CD4-positive, alpha-beta T cell treated with Interleukin-17A for 4 hours (primary cell): ENCODE measurements at places on chromosomes 16 and 17.
A peak's percentile ranks its signal among the peaks of the same experiment; 100 is the strongest.

- no peak for DNase-seq
These were observed 60.7 kb downstream of the PCTP start for GRCh38 chr17:55811536-55811935.

DNA sequence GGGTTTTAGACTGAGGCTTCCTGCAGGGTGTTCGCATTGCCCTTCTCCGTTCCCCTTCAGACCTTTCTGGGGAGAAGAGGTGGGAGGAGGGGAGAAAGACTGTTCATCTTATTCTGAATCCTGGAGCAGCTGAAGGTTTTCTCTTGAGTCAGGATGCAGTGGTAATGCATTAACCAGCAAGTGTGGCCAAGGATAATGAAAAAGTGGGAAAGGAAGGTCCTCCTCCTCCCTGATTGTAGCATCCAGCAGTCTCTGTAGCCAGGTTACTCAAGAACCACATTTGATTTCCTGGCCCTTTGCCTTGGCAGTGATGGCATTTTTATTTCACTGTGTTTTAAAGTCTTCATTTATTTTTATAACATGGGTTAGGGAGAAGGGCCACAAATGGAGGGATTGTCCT lies 59.1 kb downstream of the CYLD start:
- DNase-seq: no peak

GRCh38 chr17:77510133-77510796 lies 369.5 kb downstream of the SEC14L1 start:
- DNase-seq: no peak

- DNase-seq: peak; percentile 53
These were observed 7.2 kb upstream of the MYCBPAP start for GRCh38 chr17:50501054-50501453.

GRCh38 chr17:49028271-49028670 lies 31.1 kb downstream of the IGF2BP1 start:
- DNase-seq: no peak

GRCh38 chr17:30970831-30971567 lies at the start of gene RNF135:
Gene RNF135, plus strand, starts transcription at chr17:30971039. Its CDS starts 35 bp downstream, at chr17:30971074.
- DNase-seq: peak; percentile 69

GRCh38 chr16:25033852-25034251 lies 18.7 kb upstream of the ARHGAP17 start:
- no peak for DNase-seq

GRCh38 chr16:15613676-15614075 lies 29.3 kb downstream of the MARF1 start:
- no peak for DNase-seq

- DNase-seq: peak; percentile 72
These were observed 23.2 kb downstream of the SLC7A6OS start for GRCh38 chr16:68287276-68288251.

GRCh38 chr16:49463529-49463928 lies 89.9 kb downstream of the C16orf78 start:
- DNase-seq: peak; percentile 86

DNA sequence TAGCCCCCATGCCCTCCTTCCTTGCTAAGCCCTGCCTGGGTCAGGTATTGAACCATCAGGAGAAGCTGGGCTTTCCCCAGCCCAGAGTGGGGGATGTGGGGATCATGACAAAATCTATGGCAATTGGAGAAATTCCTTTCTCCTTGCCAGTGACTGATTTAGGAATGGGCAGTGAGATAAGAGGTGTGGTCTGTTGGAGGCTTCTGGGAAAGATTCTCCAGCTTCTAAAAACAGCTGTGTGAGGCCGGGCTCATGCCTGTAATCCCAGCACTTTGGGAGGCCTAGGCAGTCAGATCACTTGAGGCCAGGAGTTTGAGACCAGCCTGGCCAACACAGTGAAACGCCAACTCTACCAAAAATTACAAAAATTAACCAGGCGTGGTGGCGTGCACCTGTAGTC lies 69.1 kb downstream of the SRCIN1 start:
- DNase-seq: no peak

DNA sequence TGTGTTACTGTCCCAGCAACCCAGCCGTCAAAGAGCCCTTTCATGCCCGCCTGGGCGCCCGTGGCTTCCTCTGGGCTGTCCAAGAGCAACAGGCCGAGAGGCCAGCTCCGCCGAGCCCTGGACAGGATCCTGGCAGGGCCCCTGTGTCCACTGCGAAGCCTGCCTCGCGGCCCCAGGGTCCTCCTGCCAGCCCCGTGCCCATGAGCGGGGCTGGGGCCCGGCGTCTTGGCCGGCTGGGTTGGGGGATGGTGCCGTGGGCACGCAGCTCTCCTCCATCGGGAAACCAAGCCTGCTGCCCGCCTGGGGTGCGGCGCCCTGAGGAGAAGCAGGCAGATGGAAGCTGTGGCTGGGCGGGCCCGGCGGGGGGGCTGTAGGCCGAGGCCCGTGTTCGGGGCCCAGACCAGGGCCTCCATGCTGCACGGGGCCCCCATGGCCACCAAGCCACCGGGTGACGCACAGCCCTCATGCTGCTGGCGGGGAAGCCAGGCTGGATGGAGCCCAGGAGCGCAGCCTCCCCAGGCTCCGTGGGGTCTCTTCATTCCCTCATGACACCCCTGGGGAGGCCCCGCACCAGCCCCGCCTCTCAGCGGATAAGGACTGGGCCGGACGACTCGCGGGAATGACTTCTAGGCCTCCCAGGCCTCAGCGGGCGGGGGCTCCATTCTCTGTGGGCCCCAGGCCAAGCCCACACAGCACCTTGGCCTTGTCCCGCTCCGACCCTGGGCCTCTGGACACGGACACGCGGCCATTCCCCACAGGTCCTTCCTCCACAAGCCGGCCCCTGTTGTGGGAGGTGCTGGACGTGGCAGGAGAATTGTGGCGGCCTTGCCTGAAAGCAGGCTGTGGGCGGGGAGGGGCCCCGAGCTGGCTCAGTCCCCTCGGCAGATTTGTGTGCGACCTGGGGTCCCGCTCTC lies at the start of gene C1QTNF8:
Gene C1QTNF8 (minus strand): TSS at position 76 of the 914 bp plus-strand sequence. CDS start 1,322 bp downstream, outside the sequence.
- no peak for DNase-seq

DNA sequence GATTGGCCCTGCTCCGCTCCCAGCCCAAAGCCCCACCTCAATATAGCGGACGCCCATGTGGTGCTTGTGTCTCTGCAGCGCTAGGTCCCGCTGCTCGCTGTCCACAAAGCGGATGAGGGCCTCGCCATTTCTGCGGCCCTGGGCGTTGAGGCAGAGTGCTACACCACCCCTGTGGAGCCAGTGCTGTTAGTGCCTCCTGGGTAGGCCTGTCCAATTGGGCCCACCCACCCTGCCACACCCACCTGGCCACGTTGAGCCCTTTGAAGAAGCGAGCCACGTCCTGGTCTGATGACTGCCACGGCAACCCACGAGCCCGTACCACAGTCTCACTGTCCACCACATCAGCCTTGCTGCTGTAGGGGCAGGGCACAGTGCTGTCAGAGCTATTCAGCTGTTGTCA lies 3.6 kb downstream of the ESRP2 start:
- no peak for DNase-seq

- no peak for DNase-seq
These were observed 140.9 kb upstream of the PMFBP1 start for GRCh38 chr16:72312828-72313227.

GRCh38 chr16:48687421-48688038 lies 77.5 kb upstream of the N4BP1 start:
- DNase-seq: peak; percentile 18

DNA sequence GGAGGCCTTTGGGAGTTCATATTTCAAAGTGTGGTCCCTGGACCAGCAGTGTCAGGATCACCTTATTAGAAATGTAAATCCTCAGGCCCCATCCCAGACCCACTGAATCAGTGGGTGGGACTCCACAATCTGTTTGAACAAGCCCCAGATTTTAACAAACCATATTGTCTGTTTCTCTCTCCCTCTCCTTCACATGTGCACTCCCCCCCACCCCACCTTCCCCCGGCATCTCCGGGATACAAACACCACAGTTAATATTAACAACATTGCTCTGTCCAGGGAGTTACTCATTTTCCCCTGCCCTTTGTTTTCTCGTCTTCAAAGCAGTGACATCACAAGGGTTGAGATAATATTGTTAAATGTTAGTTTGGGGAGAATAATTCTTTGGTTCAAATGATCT lies 127.3 kb downstream of the KATNIP start:
- no peak for DNase-seq

DNA sequence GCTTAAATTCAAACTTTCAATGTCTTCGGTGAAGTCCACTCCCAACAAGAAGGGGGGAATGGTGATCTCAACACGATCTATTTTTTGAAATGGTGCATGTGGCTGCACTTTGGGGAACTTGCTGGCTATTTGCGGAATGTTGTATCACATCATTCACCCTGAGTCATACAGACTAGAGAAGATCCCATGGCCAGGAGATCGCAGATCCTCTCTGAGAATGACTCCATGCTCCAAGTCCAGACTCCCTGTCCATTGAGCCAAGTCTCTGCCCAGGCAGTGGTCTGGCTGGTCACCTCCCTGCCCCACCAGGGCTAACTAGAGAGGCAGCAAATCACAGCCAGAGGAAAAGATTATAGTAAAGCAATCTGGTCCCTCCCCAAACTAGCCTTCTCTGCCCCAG lies 120.6 kb downstream of the XYLT1 start:
- DNase-seq: no peak

GRCh38 chr16:54748611-54749190 lies 182.0 kb upstream of the IRX5 start:
- no peak for DNase-seq

GRCh38 chr17:73949903-73950592 lies 253.4 kb upstream of the RPL38 start:
- DNase-seq: no peak

GRCh38 chr16:79484237-79484636 lies 116.3 kb downstream of the MAF start:
- DNase-seq: no peak

GRCh38 chr17:40503154-40503553 lies 1.7 kb upstream of the TNS4 start:
- no peak for DNase-seq

DNA sequence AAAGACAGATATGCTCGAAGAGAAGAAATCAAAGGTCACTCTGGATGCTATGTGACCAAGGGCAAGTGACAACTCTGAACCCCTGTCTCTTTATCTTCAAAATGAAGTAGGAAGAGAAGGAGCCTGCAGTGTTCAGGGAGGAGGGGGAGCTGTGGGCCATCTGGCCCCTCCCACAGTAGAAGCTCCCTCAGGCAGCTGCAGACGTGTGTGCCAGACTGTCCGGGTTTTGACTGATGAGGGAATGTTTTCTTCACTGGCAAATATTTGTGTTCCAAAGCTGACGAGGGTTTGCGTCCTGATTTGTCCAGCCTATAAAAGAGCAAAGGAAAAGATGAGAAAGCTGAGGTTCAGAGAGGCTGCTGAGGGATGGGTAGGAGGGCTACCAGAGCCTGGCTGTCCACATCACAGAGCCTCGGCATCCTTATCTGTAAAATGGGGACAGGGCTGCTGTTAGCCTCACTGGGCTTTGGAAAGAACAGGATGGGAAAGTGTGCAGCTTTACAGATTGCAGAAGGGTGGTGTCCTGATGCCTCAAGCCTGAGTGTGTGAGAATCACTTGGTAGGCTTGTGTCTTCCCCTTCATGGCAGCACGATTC lies 1.8 kb upstream of the GINS2 start:
- DNase-seq: no peak

GRCh38 chr17:43479948-43480347 lies 3.8 kb upstream of the DHX8 start:
- no peak for DNase-seq

DNA sequence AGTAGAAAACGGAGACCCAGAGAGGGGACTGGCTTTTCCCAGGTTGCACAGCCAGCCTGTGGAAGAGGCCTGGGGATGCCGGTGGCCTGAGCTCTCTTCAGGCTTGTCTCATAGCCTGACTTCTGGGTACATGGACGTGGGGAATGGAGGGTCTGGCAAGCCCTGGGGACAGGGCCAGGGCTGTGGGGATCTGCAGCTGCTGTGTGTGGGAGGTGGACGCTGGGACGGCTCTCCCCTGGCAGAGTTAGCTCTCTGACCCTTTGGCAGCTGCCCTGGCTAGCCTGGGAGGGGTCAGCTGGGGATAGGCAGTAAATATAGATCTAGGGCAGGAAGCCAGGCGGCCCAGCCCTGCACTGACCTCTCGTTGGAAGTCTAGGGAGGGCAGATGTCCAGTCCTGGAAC lies 20.5 kb downstream of the SLC4A1 start:
- DNase-seq: no peak
